Stimulated activated naive CD4-positive, alpha-beta T cell (primary cell): ENCODE measurements at places on chromosomes 12 and 14.

- DNase-seq = no peak
Measured at GRCh38 chr12:112325622-112326207, 56.5 kb downstream of the HECTD4 start.

DNA sequence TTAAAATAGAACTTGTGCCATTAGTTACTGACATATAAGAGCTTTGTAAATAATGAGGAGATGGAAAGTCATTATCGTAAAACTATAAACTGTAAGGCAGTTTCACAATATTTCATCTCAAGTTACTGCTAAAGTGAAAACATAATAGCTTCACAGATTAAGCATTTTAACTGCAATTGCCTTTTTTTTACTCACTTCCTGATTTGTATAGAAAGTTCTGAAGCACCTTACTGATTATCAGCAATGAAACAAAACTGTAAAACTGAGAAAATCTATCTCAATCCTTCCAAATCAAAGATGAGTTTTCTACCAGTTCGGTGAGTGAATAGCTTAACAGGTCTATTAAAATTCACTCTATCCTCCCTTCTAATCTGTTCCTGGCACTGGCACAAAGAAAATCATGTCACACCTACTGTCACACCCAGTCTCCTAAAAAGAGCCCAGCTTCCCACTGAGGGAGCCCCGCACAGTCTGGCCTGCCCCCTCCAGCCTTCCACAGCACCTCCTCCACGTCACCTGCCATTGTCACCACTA lies 161.4 kb upstream of the ABCD2 start:
- DNase-seq = no peak

GRCh38 chr12:47184813-47185212 lies 105.1 kb upstream of the AMIGO2 start:
- no peak for DNase-seq

GRCh38 chr12:11739980-11740577 lies 90.6 kb downstream of the ETV6 start:
- DNase-seq = no peak

DNA sequence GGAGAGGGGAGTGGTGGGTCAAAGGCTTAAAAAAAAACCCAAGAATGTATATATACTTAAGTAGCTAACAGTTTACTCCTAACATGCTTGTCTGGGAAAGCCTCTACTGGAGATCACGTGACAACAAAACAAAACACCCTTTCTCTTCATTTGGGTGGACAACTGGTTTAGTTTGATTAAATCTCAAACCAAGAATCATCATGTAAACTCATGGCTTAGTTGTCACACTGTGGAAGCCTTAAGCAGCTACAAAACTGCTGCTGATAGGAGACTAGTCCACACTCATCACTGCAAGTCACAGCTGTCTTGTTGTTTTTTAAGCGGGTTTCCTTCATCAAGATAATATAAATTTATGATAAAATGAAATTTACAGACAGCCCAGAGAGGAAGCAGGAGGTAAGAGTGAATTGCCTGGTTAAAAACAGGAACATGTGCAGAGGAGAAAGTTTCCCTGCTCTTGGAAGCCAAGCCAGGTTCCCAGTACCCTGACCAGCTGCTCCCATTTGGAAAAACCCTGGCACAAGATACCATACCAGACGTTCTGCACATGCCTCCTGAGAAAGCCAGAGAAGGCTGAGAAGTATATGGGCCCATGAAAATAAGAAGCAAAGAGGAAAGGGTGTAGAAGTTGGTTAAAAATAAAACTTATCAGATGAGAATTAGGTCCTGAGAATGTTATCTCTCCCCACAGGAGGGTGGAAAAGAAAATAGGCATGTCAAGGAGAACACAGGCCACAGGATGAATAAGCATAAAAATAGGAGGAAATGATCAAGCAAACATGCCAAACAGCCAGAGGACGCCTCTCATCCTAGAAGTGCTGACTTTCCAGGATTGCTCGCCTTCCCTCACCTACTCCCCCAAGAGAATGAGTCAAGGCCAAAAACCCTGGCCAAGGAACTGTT lies 34.0 kb downstream of the EGLN3 start:
- no peak for DNase-seq

DNA sequence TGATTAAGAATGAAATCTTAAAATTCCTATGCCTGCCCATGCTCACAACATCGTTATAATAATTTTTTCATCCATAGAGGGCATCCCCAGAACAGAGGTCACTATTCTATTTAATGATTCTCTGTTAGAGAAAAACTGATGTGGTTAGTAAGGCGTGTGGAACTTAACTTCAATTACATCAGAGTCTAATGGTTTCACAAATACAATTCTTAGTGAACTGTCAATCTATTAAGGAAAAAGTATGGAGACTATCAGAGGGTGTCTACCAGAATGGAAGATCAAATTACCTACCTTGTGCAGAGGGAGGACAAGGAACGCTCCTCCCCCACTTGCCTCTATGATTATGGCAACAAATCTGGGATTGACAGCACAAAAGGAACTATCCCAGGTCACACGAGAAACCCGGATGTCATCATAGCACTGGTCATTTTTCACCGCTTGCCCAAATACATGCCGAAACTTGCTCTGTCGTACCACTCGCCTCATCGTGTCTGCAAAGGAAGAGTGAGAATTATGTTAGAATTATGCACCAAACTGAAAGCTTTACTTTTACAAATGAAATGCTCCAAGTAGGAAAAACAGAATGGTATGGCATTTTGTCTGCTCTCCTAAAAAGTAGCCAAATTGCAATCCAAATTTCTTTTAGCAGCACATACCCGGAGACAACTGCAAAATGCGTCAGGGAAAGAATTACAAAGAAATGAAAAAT lies 30.3 kb downstream of the CORO1C start:
- DNase-seq = no peak

DNA sequence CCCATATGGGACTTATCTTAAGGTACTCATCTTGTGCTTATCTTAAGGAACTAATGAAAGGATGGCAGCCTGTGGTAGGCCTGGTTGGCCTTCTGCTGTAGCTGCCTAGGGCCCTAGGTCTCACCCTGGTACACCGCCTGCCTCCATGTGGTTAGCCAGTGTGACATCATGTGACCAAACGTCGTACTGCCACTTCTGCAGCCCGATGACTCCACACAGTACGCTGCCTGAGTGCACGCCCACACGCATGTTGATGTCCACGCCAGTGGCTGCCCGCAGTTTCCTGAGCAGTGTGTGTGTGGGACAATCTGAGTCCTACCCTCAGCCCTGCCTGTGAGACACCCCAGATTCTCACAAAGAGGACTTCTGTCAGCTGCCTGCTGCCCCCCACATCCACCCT lies 5.1 kb downstream of the ADCY4 start:
- no peak for DNase-seq

DNA sequence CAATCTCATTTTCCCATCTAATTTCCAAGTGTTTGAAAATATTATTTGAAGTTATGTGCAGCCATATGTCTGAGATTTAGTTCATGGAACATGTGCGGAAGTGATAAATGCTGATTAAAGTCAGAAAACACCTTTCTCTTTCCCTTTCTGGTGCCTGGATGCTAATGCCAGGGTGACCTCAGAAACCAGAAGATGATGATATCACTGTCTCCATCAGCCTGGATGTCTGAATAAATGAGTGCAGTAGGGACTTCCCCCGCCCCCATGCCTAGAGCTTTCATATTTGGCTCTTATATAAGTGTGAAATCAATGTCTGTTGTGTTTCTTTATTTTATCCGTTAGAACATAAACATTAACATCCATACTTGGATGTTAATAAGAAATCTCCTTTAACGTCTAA lies 261.9 kb upstream of the LRIG3 start:
- DNase-seq = no peak
